SJSA1 (cell line): ENCODE measurements at places on chromosomes 11 and 22. TPM values are rescaled to one million over a fixed set of nuclear protein-coding genes. Genes with fewer than 3 reads are reported as not detected.

DNA sequence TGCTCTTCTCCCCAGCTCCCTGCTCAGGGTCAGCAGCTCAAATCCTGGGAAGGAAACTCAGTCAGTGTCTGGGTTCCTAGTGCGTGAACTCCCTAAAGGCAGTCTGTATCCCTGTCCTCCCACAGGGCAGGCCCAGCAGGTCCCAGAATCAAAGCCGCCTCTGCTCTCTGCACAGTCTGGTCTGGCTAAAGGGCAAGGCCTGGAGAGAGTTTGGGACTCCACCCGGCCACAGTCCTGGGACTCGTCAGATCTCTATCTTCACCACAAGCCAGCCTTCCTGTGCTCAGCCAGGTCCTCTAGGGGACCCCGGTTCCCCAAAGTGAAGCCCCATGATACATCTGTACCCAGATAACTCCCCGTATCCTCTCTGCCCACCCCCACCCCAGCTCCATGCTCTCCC is 56.2 kb upstream of the CSNK2A3 start:
- no peaks in the 10 kb centered on the region for H3K27me3 ChIP-seq
- no peaks in the 10 kb centered on the region for H3K36me3 ChIP-seq
- H3K4me1 ChIP-seq = no peaks in the 10 kb centered on the region
- no peak overlapping the region for H3K4me3 ChIP-seq
- no peak overlapping the region for H3K27ac ChIP-seq

Gene PAX6
- 1.7 and 2.9 TPM in 2 replicates for total RNA-seq

DNA sequence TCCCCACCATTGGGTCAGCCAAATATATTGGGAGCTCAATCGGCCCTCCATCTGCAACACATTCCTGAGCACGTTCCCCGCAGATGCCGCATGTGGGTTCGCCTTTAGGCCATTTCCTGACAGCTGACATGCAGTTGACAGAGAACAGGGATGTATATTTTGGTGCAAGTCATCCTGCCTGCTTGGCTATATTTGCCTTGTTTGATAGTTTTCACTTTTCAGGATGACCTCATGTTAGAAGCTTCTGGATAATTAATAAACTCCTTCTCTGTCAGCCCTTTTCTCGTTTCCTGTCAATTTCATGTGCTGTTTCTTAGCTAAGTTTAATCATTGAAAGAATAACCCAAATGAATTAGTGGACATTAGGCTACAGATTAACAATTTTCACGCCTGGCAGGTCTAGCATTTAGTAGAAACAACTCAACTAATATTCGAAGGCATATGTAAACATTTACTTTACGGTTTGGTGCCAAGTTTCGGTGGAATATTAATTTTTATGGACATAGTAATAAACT is 105.8 kb upstream of the SLC5A12 start:
- DNase-seq = no peak
- H3K27ac ChIP-seq = no peak overlapping the region

- peak; percentile 36 for DNase-seq
- H3K27me3 ChIP-seq = no peaks in the 10 kb centered on the region
- no peak overlapping the region for H3K4me3 ChIP-seq
- peaks cover 47% of the 10 kb centered on the region for H3K4me1 ChIP-seq
- H3K36me3 ChIP-seq = peaks cover 10% of the 10 kb centered on the region
These were observed 1166.6 kb downstream of the BRD1 start for GRCh38 chr22:48660790-48661740.

- no peak for DNase-seq
- no peak overlapping the region for H3K27ac ChIP-seq
- no peaks in the 10 kb centered on the region for H3K27me3 ChIP-seq
- H3K4me3 ChIP-seq = no peak overlapping the region
- H3K4me1 ChIP-seq = no peaks in the 10 kb centered on the region
These were observed 18.0 kb downstream of the TBC1D22A start for GRCh38 chr22:46780453-46780852.

GRCh38 chr11:79332017-79332416 is 108.8 kb downstream of the TENM4 start:
- H3K4me3 ChIP-seq = no peak overlapping the region
- H3K27ac ChIP-seq = no peak overlapping the region
- no peak for DNase-seq
- no peaks in the 10 kb centered on the region for H3K4me1 ChIP-seq
- no peaks in the 10 kb centered on the region for H3K36me3 ChIP-seq

DNA sequence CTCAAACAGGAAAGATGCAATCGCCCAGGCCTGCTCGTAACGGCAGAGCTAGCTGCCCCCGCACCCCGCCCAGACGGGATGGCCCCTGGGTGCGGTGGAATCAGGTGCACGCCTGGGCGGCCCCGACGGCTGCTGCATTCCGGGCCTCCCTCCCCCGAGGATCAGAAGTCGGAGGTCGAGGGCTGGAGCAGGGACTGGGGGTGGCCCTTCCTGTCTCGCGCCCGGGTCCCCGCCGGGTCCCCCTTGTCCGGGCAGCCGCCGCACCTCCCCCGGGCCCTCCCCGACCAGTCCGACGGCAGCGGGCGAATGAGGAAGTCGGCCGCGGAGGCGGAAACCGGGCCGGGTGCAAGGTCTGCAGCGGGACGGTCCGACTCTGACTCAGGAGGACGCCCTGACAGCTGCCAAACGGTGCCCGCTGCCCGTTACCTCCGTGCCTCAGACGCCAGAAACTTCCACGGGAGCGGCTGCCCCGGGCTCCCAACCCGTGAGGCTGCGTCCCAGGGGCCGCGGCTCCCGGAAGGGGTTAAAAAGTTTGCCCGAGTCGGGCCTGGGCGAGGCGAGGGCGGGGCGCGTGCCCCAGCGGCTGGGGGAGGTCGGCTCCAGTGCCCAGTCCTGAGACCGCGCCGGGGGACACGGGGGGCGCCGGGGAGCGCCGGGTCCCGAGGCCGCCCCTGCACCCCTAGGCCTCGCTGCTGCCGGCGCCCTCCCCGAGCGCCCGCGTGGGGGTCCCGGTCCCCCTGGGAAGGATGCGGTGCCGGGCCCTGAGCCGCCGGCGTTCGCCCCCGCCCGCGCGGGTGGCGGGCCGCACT is 663 bp downstream of the MYH9 start:
- peaks cover 36% of the 10 kb centered on the region for H3K4me1 ChIP-seq
- peak; percentile 34 for DNase-seq
- no peaks in the 10 kb centered on the region for H3K27me3 ChIP-seq
- H3K4me3 ChIP-seq = peak overlapping the region; percentile 88
- peaks cover 52% of the 10 kb centered on the region for H3K36me3 ChIP-seq

- H3K36me3 ChIP-seq = peaks cover 56% of the 10 kb centered on the region
- H3K27ac ChIP-seq = peak overlapping the region; percentile 67
These were observed 1.8 kb downstream of the AHNAK start for GRCh38 chr11:62544581-62545436.

- H3K4me1 ChIP-seq = peaks cover 21% of the 10 kb centered on the region
- H3K27me3 ChIP-seq = no peaks in the 10 kb centered on the region
These were observed 63.9 kb upstream of the CSNK2A3 start for GRCh38 chr11:11416917-11417316.

DNA sequence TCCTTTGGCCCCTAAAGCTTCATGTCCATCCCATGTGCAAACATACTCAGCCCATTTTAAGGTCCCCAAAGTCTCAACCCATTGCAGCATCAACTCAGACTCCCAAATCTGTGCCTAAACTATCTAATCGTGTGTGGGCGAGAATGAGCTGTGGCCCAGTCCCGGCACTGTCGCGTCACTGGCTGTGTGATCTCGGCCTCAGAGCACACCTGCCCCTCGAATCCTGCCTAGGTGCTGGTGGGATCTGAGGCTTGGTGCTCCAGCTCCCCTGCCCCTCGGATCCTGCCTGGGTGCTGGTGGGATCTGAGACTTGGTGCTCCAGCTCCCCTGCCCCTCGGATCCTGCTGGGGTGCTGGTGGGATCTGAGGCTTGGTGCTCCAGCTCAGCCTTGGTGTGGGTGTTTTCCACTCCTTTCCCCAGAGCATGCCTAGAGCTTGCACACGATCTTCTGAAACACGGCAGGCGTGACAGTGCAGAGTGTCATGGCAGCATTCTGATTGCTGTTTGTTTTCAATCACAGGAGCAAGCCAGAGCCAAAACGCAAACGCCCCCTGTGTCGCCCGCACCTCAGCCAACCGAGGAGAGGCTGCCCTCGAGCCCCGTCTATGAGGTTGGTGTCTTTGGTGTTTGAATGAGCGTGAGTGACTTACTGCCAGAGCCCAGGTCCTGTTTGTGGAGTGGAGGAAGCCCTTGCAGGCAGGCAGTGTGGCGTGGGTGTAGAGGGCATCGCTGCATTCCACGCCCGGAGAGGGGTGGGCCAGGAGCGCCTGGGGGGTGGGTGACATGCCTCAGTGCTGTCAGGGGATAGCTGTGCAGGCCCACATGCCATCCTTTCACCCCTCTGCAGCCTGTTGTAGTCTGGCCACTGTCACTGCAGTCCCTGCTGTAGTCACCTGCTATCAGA is 32.6 kb downstream of the CTTN start:
- H3K36me3 ChIP-seq = peaks cover 100% of the 10 kb centered on the region
- H3K4me3 ChIP-seq = no peak overlapping the region
- no peaks in the 10 kb centered on the region for H3K4me1 ChIP-seq

DNA sequence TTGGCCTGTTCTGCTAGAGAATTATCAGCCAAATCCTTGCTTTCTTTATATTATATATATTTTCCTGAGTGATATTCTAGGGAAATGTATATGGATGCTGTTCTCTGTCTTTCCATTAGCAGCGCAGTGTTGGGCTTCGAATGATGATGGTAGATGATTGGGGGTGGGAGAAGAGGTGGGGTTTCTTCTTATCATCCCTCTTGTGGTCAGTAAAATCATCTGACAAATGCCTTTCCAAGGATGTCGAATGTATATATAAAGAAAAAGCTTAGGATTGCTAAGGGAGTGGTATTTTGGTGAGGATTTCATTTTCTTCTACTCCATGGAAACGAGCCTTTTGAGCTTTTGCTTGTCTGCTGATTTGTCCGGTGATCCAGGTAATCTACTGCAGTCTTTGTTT is 48.9 kb downstream of the ARHGEF12 start:
- H3K4me1 ChIP-seq = no peaks in the 10 kb centered on the region; the same call in 1 of the 2 replicates

GRCh38 chr11:103170865-103171264 is 61.6 kb downstream of the DYNC2H1 start:
- no peak overlapping the region for H3K4me3 ChIP-seq
- H3K4me1 ChIP-seq = no peaks in the 10 kb centered on the region
- no peak for DNase-seq
- H3K36me3 ChIP-seq = no peaks in the 10 kb centered on the region

DNA sequence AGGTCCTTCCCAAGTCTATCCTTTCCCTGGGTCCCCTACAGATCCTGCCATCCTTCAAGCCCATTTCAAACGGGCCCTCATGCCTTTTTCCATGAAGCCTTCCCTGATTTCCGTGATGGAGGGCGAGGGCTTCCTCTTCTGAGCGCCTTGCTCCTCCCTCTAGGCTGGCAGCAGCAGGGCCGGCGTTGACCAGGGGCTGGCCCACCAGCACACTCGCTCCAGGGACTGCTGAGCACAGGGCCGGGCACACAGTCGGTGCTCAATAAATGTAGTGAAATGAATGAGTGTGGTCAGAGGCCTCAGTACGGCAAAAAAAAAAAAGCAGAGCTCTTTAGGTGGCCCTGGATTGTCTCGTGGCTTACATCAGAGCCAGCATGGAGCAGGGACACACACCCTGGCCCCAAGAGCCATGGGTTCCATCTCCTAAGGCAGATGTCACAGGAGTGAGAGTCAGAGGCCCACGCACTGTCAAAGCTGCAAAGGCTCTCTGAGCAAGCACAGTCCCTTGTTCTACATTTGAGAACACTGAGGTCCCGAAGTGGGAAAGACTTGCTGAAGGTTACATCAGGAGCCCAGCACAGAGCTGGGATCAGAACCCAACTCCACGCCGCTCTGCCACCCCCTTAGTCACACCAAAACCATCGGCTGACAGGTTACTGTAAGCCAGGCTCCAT is 3.1 kb downstream of the IL2RB start:
- no peaks in the 10 kb centered on the region for H3K27me3 ChIP-seq
- no peak for DNase-seq
- peaks cover 12% of the 10 kb centered on the region for H3K4me1 ChIP-seq
- H3K27ac ChIP-seq = no peak overlapping the region
- H3K36me3 ChIP-seq = no peaks in the 10 kb centered on the region
- H3K4me3 ChIP-seq = no peak overlapping the region

DNA sequence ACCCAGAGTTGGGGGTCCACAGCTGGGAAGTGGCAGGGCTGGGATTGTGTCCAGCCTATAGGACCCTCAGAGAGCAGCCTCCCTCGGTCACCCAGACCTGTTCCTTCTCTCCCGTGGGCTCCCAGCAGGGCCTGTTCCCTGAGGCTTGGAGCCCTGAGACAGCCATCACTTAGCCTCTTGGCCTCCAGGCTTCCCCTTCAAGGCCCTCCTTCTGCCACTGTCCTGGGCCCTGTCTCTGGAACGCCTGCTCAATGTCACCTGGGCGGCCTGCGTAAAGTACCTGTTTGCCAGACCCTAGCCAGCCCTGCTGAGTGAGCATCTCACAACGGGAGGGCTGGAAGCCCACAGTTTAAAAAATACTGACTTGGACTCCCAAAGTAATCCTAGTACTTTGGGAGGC is 6.5 kb downstream of the MGAT3 start:
- peaks cover 5% of the 10 kb centered on the region for H3K27me3 ChIP-seq
- H3K36me3 ChIP-seq = no peaks in the 10 kb centered on the region
- peaks cover 13% of the 10 kb centered on the region for H3K4me1 ChIP-seq
- no peak overlapping the region for H3K27ac ChIP-seq
- no peak overlapping the region for H3K4me3 ChIP-seq

- H3K4me1 ChIP-seq = peaks cover 26% of the 10 kb centered on the region
- no peaks in the 10 kb centered on the region for H3K36me3 ChIP-seq
- DNase-seq = no peak
- no peak overlapping the region for H3K27ac ChIP-seq
- no peaks in the 10 kb centered on the region for H3K27me3 ChIP-seq
These were observed 3.0 kb downstream of the ABTB2 start for GRCh38 chr11:34354782-34355181.

GRCh38 chr11:17439316-17439782 is 37.3 kb downstream of the ABCC8 start:
- H3K4me1 ChIP-seq = no peaks in the 10 kb centered on the region
- DNase-seq = no peak
- no peak overlapping the region for H3K4me3 ChIP-seq
- no peaks in the 10 kb centered on the region for H3K36me3 ChIP-seq
- H3K27ac ChIP-seq = no peak overlapping the region

- H3K27me3 ChIP-seq = peaks cover 81% of the 10 kb centered on the region
- DNase-seq = no peak
- H3K4me3 ChIP-seq = no peak overlapping the region
- H3K27ac ChIP-seq = no peak overlapping the region
- H3K36me3 ChIP-seq = no peaks in the 10 kb centered on the region
These were observed 1.1 kb upstream of the RASSF10 start for GRCh38 chr11:13008061-13008435.

Gene ZNF70
- 1.8 and 4.3 TPM in 2 replicates for total RNA-seq

Gene YDJC
- 36.4 and 47.9 TPM in 2 replicates for total RNA-seq
